ENCODE measurements at places on chromosomes 2 and 18.
A peak's percentile ranks its signal among the peaks of the same experiment; 100 is the strongest.

DNA sequence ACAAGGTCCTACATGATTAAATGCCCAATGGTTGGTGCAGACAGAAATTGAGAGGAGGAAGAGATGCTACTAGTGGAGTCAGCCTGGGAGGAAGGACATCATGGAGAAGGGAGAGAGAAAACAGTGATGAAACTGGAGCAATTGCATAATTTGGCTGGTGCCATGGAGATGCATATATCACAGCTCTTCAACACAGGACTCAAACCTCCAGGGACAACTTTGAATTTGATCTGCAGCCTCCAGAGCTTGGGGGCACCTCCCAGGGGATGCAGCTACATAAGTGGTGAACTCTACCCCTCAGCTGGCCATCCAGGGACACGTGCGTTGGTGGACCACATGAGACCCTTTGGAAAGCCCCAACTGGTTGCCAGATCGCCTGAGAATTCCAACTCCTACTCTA is 80.4 kb downstream of the CTAGE1 start:
- no peak overlapping the region for H3K27ac ChIP-seq
- H3K4me3 ChIP-seq = no peak overlapping the region
- H3K4me1 ChIP-seq = peaks cover 45% of the 10 kb centered on the region

GRCh38 chr18:44761812-44762211 is 81.1 kb downstream of the SETBP1 start:
- no peak overlapping the region for H3K4me3 ChIP-seq
- H3K27ac ChIP-seq = no peak overlapping the region
- peaks cover 16% of the 10 kb centered on the region for H3K4me1 ChIP-seq
- H3K27me3 ChIP-seq = no peaks in the 10 kb centered on the region

- no peaks in the 10 kb centered on the region for H3K36me3 ChIP-seq
- no peaks in the 10 kb centered on the region for H3K4me1 ChIP-seq
- no peak overlapping the region for H3K27ac ChIP-seq
- H3K4me3 ChIP-seq = no peak overlapping the region
- H3K27me3 ChIP-seq = no peaks in the 10 kb centered on the region
Observed at GRCh38 chr2:137910641-137911040, 53.6 kb upstream of the HNMT start.

GRCh38 chr2:213004197-213004821 is 147.1 kb downstream of the IKZF2 start:
- no peak overlapping the region for H3K27ac ChIP-seq
- DNase-seq = no peak
- no peaks in the 10 kb centered on the region for H3K36me3 ChIP-seq
- no peaks in the 10 kb centered on the region for H3K4me1 ChIP-seq
- no peak overlapping the region for H3K4me3 ChIP-seq

DNA sequence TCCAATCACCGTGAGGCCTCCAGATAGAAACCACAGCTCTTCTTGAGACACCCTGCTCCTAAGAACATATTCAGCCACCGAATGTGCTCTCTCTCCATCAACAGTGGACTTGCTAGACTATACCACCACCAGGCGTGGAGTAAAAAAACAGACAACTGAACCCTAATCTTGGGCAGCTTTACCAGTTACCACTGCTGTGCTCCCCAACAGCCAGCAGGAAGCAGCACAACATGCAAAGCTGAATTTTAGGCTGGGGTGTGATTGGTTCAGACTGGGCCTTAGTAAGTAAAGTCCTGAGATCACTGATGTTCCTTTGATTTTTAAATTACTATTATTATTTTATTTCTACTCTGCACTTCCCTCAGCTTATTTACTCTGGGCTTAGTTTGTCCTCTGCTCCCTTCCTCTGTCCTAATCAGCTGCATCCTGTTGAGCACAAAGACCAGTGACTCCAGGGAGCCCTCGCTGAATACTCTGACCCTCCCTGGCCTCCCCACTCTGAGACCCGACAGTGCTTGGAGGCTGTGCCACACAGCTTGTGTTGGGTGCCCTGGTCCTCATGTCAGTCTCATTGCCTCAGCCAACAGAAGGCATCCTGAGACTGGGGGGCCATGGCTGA is 21.9 kb downstream of the MRPL35 start:
- no peak overlapping the region for H3K27ac ChIP-seq
- peak; percentile 59 for DNase-seq
- peaks cover 18% of the 10 kb centered on the region for H3K4me1 ChIP-seq
- no peaks in the 10 kb centered on the region for H3K36me3 ChIP-seq

GRCh38 chr2:10363861-10364610 is 61.3 kb downstream of the HPCAL1 start:
- peaks cover 12% of the 10 kb centered on the region for H3K36me3 ChIP-seq
- H3K27ac ChIP-seq = no peak overlapping the region
- no peak for DNase-seq
- peaks cover 66% of the 10 kb centered on the region for H3K4me1 ChIP-seq
- no peak overlapping the region for H3K4me3 ChIP-seq
- no peaks in the 10 kb centered on the region for H3K27me3 ChIP-seq

DNA sequence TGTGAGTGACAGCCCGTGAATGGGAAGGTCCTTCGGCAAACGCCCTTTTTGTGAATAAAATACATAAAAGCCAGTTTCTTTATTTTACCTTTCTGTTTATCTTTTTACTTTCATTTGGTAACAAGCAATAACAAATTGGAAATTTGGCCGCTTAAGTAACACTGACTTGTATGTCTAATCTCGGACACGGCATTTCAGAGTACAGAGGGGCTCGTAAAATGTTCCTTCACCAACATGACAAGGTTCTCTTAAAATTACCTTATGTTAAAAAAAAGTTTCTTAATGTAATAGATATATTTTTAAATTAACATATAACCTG is 558 bp upstream of the NEMP2 start:
- H3K4me3 ChIP-seq = peak overlapping the region; percentile 77
- H3K27me3 ChIP-seq = no peaks in the 10 kb centered on the region
- peak overlapping the region; percentile 66 for H3K27ac ChIP-seq
- no peaks in the 10 kb centered on the region for H3K36me3 ChIP-seq

DNA sequence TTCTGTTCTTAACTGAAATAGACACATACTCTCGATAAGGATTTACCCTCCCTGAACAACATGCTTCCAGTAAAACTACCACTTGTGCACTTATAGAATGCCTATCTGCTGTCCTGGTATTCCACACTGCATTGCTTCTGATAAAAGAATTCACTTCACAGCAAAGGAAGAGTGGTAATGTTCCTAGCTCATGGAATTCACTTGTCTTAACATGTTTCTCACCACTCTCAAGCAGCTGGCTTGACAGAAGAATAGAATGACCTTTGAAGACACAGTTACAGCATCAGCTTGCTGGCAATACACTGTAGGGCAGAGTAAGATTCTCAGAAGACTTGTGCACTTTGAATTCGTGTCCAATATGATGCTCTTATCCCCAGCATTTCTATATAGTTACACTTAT is 524.1 kb upstream of the CNTNAP5 start:
- no peaks in the 10 kb centered on the region for H3K27me3 ChIP-seq
- no peak overlapping the region for H3K27ac ChIP-seq
- DNase-seq = no peak
- no peaks in the 10 kb centered on the region for H3K4me1 ChIP-seq

DNA sequence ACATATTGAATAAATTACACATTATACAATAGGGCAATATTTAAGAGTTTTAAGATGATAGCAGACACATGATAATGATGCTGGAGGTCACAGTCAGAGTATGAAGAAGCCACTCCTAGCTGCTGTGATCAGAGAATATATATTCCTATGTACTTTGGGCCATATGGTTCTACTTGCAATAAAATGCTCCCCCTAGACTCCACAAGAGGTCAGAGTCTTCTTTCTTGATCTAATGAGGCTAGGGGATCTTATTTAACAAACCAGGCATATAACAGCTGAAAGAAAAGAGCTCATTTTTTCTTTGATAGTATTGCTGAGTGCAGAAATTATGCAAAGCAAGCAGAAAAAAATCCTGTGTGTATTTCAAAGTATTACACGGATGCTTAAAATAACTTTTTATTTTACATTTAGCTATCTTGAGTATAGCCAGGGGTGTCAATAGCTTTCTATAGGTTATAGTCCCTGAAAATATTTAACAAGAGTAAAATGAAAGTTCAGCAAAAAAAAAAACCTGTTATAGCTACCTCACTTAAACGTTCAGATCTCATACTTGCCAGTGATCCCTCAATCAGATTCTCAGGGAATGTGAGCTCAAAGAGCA is 748.7 kb upstream of the CHAC2 start:
- H3K27ac ChIP-seq = no peak overlapping the region
- H3K4me1 ChIP-seq = no peaks in the 10 kb centered on the region
- H3K36me3 ChIP-seq = no peaks in the 10 kb centered on the region

- H3K27ac ChIP-seq = no peak overlapping the region
- H3K4me3 ChIP-seq = no peak overlapping the region
- no peaks in the 10 kb centered on the region for H3K4me1 ChIP-seq
- no peaks in the 10 kb centered on the region for H3K27me3 ChIP-seq
Observed at GRCh38 chr2:213834331-213834730, 550.1 kb downstream of the SPAG16 start.

Data from CD4-positive, alpha-beta T cell (primary cell).